CD4-positive, alpha-beta memory T cell (primary cell): ENCODE measurements at places on chromosomes 12 and 14. TPM values are rescaled to one million over a fixed set of nuclear protein-coding genes. Genes with fewer than 3 reads are reported as not detected.

ADAM20 gene
- not detected for polyA plus RNA-seq

GRCh38 chr14:61586544-61587055, 108.7 kb upstream of the HIF1A start:
- DNase-seq: no peak

- DNase-seq: no peak
These were observed 23.0 kb downstream of the GLRX5 start for GRCh38 chr14:95557832-95558231.

DNA sequence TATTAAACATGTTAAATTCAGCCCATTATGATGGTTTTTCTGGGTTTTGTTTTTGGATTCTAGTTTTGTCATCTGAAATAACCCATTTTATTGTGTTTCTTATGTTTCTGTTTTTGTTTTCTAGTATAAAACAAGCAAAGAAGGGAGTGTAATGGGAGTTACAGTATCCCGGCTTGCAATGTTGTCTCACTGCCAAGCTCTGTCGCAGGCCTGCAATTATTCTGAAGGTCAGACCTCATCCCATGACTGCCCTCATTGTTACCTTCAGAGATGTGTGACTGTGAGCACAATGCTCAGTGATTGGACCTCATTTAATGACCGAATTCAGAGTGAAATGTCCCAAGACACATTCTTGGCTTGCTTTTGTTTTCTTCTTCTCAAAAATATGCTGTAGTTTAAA, 73.0 kb upstream of the ATF1 start:
- no peak for DNase-seq

GRCh38 chr12:133129368-133130037, 571 bp downstream of the ZNF891 start:
- DNase-seq: no peak
